ENCODE measurements at places on chromosomes 6 and 20.

GRCh38 chr6:69408886-69409285 lies 387.9 kb downstream of the LMBRD1 start:
- no peak for DNase-seq

- no peak for DNase-seq
These were observed 21.4 kb upstream of the CITED2 start for GRCh38 chr6:139395891-139396301.

DNA sequence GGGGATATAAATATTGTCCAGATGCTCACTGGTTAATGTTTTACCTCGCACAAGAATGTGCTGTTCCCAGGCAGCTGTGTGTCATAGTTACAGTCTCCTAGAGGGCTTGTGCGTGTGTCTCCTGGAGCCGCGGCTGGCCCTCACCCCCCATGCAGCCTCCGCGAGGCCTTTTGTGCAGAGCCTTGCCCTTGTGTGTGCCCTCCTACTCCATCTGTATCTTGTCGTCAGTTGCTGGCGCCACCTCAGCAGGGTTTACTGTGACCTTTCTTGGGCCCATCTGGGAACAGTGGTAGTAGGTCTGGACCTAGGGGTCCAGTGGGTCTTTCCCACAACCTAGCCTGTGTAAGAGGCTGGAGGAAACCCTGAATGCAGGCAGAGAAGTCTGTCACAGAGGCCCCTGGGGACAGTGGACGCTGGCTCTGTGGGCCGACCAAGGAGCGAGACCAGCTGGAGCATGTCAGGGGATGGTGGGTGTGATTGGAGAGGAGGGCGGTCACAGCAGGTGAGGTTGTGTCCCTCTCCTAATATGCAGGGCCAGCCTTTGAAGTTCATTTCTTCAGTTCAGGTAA lies 35.2 kb downstream of the PPP1R14C start:
- DNase-seq = no peak

DNA sequence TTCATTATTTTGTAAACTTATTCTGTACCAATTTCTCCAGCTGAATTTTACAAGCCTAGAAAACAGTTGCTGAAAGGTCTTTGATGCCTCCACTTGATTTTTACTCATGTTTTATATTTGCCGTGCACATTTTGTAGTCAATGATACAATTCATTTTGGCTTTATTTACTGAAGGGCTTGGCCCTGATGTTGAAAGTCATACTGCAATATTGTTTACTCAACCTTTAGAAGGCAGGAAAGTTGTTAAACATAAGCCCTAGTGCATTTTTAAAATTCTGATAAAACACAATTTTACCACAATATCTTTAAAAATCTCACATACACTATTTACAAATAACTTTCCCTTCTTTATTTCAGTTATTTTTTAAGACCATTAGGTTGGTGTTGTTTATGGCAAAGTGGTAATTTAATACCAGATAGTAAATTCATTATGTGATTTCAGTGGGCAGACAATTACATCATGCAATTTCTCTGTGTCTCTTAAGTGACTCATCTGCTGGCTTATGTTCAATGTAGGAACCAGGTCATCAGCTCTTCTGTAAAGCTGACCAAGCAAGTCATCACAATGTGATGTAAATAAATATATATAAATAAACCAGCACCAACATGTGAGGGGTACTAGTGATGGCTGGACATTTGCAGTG lies 121.1 kb upstream of the SLC35B3 start:
- DNase-seq = no peak

- DNase-seq = no peak
These were observed 34.4 kb downstream of the DSE start for GRCh38 chr6:116405138-116405537.

DNA sequence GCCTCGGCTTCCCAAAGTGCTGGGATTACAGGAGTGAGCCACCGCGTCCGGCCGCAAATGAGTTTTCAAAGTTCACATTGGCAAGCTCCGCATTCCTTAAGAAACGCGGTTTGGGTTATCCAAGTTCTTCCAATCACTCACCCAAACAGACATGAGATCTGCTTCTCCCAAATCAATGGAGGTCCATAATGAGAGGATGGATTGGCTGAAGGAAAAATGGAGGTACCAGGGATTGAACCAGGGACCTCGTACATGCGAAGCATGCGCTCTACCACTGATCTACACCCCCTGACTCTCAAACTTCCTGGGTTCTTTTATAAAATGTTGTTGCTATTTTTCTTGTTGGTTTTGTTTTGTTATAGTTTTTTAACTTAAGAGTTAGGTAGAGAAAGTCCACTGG lies 170.0 kb downstream of the GPX5 start:
- DNase-seq = no peak

GRCh38 chr6:13486679-13487121 lies 700 bp downstream of the GFOD1 start:
- no peak for DNase-seq

GRCh38 chr20:45041464-45042337 lies 59.2 kb downstream of the KCNS1 start:
- DNase-seq = no peak

DNA sequence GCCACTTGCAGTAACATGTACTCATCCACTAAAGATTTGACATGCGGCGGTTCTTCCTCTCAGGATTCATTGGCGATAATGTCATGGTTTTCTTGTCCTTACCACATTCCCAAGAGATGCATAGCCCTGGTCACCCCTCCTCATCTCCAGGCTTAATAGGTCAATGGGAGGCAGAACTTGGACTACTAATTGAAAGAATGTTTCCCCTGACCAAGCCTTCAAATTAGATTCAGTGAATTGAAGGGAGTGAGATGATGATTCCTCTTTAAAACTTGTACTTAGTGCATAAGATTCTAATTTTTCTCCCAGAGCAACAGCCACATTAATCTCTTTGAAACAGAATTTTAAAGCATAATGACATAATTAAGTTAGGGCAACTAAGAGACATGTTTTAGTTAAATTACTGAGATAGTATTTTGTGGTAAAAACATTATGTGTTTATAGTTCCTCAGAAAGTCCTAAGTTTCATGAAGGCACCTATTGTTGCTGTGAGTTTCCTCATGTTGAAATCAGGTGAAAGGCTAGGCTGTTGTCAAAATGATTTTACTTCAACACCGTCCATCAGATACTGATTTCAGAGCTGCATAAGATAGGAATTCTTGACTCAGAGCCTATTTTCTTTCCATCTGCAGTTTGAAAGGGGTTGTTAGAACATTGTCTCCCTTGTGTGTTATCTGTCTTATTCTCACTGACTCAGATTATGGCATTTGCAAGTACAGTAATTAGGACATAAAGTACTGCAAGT lies 48.5 kb downstream of the STK4 start:
- DNase-seq = no peak

- no peak for DNase-seq
These were observed 110.0 kb downstream of the PLCB1 start for GRCh38 chr20:8242066-8242465.

- DNase-seq = no peak
These were observed 27.9 kb upstream of the CCR6 start for GRCh38 chr6:167094820-167095637.

Data from stimulated activated CD8-positive, alpha-beta memory T cell treated with anti-CD3 and anti-CD28 coated beads, Interleukin-4, amount 100 ng/mL, for 1 hour (primary cell).